ENCODE measurements at places on chromosomes 6 and 20. TPM values are rescaled to one million over a fixed set of nuclear protein-coding genes. Genes with fewer than 3 reads are reported as not detected.

DNA sequence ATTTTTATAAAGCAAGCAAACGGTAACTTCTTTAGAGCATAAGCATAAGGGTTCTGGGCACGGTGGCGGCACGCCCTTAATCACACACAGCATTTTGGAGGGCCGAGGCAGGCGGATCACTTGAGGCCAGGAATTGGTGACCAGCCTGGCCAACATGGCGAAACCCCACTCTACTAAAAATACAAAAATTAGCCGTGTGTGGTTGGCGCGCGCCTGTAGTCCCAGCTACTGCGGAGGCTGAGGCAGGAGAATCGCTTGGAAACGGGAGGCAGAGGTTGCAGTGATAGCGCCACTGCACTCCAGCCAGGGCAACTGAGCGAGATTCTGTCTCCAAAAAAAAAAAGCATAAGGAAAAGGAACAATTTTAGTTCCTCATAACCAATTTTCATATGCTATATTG is 2.6 kb downstream of the SENP6 start:
- peaks cover 19% of the 10 kb centered on the region for H3K36me3 ChIP-seq
- H3K27ac ChIP-seq = peak overlapping the region; percentile 97
- no peaks in the 10 kb centered on the region for H3K27me3 ChIP-seq
- no peak for DNase-seq
- peaks cover 63% of the 10 kb centered on the region for H3K4me1 ChIP-seq

Gene PHACTR3
- not detected for total RNA-seq

GRCh38 chr6:43171707-43172103 is 636 bp downstream of the SRF start:
- H3K4me1 ChIP-seq = peaks cover 45% of the 10 kb centered on the region
- peak; percentile 51 for DNase-seq
- H3K36me3 ChIP-seq = peaks cover 20% of the 10 kb centered on the region
- H3K4me3 ChIP-seq = peak overlapping the region; percentile 100

Gene RMND1
- 21.8 TPM for total RNA-seq

DNA sequence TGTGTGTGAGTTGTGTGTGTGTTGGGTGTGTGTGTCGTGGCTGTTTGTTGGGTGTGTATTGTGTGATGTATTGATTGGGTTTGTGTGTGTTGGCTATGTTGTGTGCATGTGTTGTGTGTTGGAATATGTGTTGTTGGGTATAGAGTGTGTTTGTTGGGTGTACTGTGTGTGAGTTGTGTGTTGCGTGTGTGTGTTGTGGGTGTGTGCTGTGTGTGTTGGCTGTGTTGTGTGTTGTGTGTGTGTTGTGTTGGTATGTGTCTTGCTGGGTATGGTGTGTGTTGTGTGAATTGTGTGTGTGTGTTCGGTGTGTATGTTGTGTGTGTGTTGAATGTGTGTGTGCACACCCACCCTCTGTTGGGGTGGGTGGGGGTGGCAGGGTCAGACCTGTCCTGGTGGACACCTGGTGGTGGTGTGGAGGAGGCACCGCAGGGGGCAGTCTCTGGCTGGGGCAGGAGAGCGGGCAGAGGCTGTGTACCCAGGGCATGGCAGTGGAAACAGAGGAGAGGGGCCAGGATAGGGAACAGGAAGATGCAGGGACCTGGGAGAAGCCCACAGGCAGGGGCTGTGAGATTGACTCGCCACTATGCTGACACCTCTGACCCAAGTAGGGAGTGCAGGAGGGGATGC is 25.5 kb upstream of the PXDC1 start:
- DNase-seq = no peak
- H3K4me1 ChIP-seq = no peaks in the 10 kb centered on the region
- peaks cover 5% of the 10 kb centered on the region for H3K27me3 ChIP-seq
- no peak overlapping the region for H3K27ac ChIP-seq
- no peak overlapping the region for H3K4me3 ChIP-seq

Gene GRM4
- not detected for total RNA-seq
